ENCODE measurements at places on chromosomes 7 and 10.
A peak's percentile ranks its signal among the peaks of the same experiment; 100 is the strongest.

GRCh38 chr10:123157210-123157609 is 3.0 kb downstream of the BUB3 start:
- H3K27ac ChIP-seq: no peak overlapping the region
- H3K4me3 ChIP-seq: no peak overlapping the region
- H3K27me3 ChIP-seq: no peaks in the 10 kb centered on the region
- H3K4me1 ChIP-seq: no peaks in the 10 kb centered on the region
- no peak for DNase-seq

DNA sequence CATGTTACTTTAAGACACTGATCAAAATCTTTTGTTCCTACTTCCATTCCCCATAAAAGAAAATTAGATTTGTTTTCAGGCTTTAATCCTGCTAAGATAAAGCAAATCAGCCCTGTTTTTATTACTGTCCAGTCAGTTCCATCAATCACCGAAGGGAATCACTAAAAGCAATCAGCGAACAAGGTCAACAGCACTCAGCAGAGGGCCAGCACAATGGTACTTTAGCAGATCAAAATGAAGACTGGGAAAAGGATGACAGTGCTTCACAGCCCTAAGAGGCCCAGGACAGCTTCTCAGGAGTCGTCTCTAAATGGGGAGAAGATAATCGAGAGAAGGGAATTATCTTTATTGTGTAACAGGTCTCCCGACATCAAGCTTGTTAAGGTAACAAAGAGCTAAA is 32.7 kb downstream of the SEM1 start:
- H3K4me3 ChIP-seq: no peak overlapping the region
- no peaks in the 10 kb centered on the region for H3K27me3 ChIP-seq
- no peaks in the 10 kb centered on the region for H3K36me3 ChIP-seq
- H3K27ac ChIP-seq: no peak overlapping the region
- no peak for DNase-seq
- no peaks in the 10 kb centered on the region for H3K4me1 ChIP-seq

DNA sequence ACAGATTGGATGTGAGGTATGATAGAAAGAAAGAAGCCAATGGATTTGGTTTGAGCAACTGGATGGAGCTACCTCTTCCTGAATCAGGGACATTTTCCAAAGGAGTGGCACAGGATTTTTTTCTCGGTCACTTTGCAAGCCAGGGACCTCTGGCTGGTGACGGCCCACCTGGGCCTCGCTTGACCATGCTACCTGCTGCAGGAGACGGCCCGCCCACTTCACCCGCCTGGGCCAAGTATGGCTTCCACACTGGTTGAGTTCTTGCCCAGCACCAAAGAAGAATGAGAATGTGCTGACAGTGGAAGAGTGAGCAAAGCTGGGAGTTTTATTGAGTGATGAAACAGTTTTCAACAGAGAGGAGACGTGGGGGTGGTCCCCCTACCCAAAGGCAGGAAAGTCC is 24.5 kb upstream of the SH3PXD2A start:
- no peaks in the 10 kb centered on the region for H3K4me1 ChIP-seq
- H3K27me3 ChIP-seq: no peaks in the 10 kb centered on the region
- no peak overlapping the region for H3K27ac ChIP-seq
- no peak overlapping the region for H3K4me3 ChIP-seq
- H3K36me3 ChIP-seq: no peaks in the 10 kb centered on the region

GRCh38 chr7:80916770-80917741 is 1.8 kb downstream of the SEMA3C start:
- no peaks in the 10 kb centered on the region for H3K27me3 ChIP-seq
- H3K4me3 ChIP-seq: peak overlapping the region; percentile 51
- no peak for DNase-seq
- peaks cover 11% of the 10 kb centered on the region for H3K4me1 ChIP-seq
- H3K36me3 ChIP-seq: no peaks in the 10 kb centered on the region
- no peak overlapping the region for H3K27ac ChIP-seq

DNA sequence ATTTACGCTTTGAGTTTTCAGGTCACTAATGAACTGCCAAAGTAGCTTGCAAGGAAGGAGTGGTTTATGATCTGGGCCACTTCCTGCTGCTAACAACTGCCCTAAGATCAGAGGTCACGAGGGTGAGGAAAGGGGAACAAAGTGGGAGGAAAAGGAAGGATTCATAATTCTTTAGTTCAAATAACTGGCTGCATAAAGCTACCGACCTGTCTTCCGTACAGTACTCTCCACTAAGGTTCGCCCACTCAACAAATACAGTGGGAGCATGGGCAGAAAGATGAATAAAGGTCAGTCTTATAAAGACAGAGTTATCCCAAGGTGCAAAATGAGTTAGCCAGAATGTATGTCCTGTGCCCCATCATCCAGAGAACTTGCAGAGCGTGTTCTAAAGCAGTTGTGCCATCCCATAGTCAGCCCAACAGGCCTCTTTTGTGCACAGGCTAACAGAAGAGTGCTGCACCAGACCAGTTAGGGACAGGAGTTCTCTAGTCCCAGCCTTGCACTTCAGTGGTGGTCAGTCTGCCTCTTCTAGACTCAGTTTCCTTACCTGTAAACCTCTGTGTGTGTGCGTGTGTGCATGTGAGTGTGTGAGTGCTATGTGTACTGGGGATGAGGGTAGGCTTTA is 65.9 kb downstream of the CREB3L2 start:
- H3K4me1 ChIP-seq: peaks cover 6% of the 10 kb centered on the region
- H3K27me3 ChIP-seq: no peaks in the 10 kb centered on the region
- no peaks in the 10 kb centered on the region for H3K36me3 ChIP-seq
- H3K4me3 ChIP-seq: no peak overlapping the region

GRCh38 chr10:76089556-76090180 is 658.2 kb downstream of the LRMDA start:
- H3K36me3 ChIP-seq: no peaks in the 10 kb centered on the region
- H3K27ac ChIP-seq: no peak overlapping the region
- no peak for DNase-seq
- H3K4me1 ChIP-seq: no peaks in the 10 kb centered on the region

DNA sequence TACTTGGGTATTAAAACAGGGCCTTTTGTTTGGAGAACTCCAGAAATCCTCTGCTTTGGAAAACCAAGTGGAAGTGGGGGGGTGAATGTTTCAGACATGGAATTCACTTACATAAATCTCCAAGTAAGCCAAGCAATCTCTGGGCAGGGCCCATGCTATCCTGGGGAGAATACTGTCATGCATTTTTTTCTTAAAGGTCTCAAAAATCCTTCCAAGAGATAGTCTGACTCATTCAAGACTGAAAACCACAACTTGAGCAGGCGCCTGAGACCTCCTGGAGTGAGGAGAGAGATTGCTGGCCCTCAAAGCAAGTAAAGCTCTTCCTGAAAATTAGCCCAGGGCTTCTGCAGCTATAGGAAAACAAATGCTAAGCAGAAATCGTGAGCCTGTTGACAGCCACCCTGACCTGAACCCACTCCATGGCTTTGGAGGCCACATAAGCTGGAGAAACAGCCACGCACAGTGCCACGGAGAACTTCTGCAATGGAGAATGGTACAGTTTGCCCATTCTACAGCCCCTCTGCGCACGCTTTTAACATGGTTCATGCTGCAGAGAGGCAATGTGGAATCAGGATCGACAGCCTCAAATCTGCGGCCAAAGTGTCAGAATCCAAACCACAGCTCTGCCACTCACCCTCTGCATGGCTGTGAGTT is 203.1 kb upstream of the AUTS2 start:
- no peak overlapping the region for H3K27ac ChIP-seq
- DNase-seq: no peak
- H3K4me3 ChIP-seq: no peak overlapping the region
- H3K4me1 ChIP-seq: no peaks in the 10 kb centered on the region

- no peak for DNase-seq
- H3K27me3 ChIP-seq: no peaks in the 10 kb centered on the region
- H3K36me3 ChIP-seq: no peaks in the 10 kb centered on the region
- H3K4me1 ChIP-seq: no peaks in the 10 kb centered on the region
Measured at GRCh38 chr7:101775181-101775580, 42.2 kb upstream of the CUX1 start.

DNA sequence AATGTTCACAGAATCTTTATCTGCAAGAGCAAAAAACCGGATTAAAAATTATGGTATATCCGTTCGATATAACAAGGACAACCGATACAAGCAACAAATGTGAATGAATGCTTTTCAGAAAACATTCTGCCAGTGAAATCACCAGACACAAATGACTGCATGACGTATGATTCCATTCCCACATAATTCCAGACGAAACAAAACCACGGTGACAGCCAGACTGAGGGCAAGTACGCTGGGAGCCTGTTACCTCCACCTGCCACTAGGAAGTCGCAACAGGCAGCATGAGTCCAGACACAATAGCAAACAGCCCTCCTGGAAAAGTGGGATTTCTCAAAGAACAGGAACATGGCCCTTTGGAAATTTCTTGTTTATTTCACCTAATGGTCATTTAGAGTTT is 41.7 kb downstream of the MAD1L1 start:
- peaks cover 3% of the 10 kb centered on the region for H3K4me1 ChIP-seq
- H3K27me3 ChIP-seq: no peaks in the 10 kb centered on the region
- H3K4me3 ChIP-seq: no peak overlapping the region
- DNase-seq: no peak
- H3K27ac ChIP-seq: no peak overlapping the region

DNA sequence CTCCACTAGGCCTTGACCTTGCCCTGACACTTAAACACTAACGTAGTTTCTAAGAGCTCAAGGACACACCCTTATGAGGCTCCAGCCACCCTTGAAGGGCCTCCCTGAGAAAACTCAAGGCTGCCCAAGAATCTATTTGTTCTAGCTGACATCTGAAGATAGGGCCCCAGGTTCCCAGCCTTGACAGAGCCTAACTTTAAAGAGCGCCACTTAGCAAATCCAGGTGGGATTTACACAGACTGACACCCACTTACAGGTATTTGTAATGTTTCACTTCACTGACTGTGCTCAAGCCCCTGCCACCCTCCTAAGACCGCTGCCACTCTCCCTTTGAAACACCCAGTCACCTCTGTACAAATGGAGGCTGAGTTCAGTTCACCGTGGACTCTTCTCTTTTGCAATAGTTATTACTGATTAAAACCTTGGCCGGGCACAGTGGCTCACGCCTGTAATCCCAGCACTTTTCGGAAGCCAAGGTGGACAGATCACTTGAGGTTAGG is 90.4 kb downstream of the SVOPL start:
- H3K27me3 ChIP-seq: no peaks in the 10 kb centered on the region
- no peak overlapping the region for H3K27ac ChIP-seq
- no peaks in the 10 kb centered on the region for H3K36me3 ChIP-seq

DNA sequence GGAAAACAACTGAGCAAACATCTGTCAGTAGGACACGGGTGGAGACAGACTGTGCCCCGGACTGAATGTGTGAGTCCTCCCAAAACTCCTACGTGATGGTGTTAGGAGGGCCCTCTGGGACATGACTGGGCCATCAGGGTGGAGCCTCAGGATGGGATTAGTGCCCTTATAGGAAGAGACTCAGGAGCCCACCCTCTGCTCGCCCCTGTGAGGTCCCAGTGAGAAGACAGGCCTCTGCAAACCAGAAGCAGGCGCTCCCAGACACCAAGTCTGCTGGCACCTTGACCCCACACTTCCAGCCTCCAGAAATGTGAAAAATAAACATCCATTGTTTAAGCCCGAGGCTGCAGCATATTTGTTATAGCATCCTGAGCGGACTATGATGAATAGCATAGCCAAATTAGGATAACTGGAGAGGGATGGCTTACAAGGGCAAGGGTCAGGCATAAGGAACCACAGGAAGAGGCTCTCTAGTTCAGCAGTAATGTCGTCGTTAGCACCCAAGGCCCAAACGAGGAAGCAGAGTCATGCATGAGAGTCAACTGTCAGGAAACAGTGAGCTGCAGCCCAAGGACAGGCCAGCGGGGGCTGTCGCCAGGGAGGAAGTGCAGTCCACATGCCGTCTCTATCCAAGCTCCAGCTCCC is 50.6 kb downstream of the PTPRN2 start:
- no peaks in the 10 kb centered on the region for H3K27me3 ChIP-seq
- H3K4me3 ChIP-seq: no peak overlapping the region
- no peak overlapping the region for H3K27ac ChIP-seq
- no peaks in the 10 kb centered on the region for H3K36me3 ChIP-seq
- H3K4me1 ChIP-seq: no peaks in the 10 kb centered on the region

DNA sequence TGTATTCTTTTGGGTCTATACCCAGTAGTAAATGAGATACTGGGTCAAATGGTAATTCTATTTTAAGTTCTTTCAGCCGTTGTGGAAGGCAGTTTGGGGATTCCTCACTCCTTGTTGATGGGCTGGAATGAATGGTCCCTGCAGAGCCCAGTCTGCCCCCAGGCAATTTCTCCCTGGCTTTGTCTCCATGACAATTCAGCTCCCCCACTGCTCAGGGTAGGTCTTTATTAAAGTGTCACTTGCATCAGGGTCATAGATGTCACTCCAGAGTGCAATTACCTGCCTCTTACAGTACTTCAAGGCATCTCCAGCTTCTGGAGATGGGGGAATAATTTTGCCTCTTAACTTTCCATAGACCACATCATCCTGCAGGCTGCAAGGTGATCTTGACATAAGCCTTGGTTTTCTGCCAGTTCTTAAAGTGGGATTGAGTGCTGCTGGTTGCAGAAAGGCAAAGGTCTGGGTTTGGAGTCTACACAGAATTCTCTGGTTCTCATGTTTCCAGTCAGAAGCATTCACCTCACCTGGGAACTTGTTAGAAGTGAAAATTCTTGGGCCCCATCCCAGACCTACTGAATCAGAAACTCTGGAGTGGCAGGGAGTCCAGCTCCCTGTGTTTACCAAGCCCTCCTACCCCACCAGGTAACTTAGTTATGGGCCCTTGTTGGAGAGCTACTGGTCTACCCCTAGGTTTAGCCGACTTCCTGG is 442.4 kb downstream of the GALNT17 start:
- H3K27ac ChIP-seq: no peak overlapping the region
- no peaks in the 10 kb centered on the region for H3K36me3 ChIP-seq
- no peak for DNase-seq
- H3K27me3 ChIP-seq: no peaks in the 10 kb centered on the region

GRCh38 chr10:86649471-86650150 is 4.7 kb upstream of the OPN4 start:
- H3K4me3 ChIP-seq: no peak overlapping the region
- H3K27me3 ChIP-seq: no peaks in the 10 kb centered on the region
- peaks cover 7% of the 10 kb centered on the region for H3K4me1 ChIP-seq
- no peak overlapping the region for H3K27ac ChIP-seq

Data from prostate gland (tissue), 2 donors.